ENCODE measurements at places on chromosomes 5 and 9. TPM values are rescaled to one million over a fixed set of nuclear protein-coding genes. Genes with fewer than 3 reads are reported as not detected.
A peak's percentile ranks its signal among the peaks of the same experiment; 100 is the strongest.

- DNase-seq: no peak
Observed at GRCh38 chr9:137828527-137829259, 48.9 kb upstream of the CACNA1B start.

GRCh38 chr5:60161340-60161934, 267.9 kb upstream of the PDE4D start:
- DNase-seq: no peak

DNA sequence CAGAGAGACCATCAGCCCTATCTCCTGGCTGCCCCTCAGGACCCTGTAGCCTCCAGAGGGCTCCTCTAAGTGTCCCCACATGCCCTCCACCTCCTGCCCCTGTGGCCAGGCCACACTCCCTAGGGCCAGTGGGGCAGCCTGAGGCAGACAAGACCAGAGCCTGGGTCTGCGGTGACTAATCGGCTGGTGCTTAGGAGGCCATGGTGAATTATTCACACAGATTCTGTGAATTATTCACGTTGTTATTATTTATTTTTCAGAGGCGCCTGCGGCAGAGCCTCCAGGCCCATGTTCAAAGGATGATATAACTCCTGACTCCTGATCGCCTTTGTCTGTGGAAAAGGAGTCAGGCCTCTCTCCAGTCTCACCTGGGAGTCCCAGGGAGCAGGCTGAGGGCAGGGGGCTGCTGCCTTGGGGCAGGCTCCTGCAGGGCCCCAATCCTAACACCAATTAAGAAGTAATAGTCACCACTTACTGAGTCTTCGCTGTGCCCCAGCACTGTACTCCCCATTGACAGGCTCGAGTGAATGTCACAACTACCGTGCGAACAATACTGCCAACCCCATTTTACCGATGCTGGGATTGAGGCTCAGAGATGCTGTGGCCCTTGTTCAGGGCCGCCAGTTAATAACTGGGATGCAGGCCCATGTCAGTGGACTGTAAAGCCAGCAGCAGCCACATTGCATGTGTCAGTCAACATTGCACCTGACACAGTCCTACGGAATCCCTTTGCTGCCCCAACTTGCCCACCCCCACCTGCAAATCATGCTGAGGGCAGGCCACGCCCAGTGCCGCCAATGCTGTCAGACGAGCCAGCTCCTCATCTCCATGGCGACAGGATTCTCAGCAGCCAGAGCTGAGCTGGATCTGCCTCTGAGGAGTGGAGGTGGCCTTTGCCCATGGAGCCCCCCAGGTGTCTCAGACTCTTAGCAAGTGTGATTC, 94.9 kb downstream of the PCDH1 start:
- DNase-seq: no peak

DNA sequence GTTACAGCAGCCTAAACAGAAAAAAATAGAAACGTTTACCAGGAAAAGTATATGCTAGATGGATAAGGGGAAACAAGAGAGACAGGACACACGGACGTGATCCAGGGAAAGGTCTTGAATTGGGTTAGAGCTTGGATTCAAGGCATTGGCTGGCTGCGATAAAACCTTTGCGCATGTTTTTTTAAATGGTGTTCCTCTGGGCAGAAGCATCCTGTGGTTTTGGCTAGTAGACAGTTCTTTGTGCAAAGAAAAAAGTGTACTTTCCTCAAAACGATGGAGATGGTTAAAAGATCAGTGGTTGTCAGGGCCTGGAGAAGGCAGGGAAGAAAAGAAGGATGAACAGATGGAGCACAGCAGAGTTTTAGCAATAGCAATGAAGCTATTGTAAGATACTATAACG, 37.5 kb upstream of the LIFR start:
- DNase-seq: no peak

- peak; percentile 26 for DNase-seq
Observed at GRCh38 chr5:157680239-157680638, 8.9 kb downstream of the C5orf52 start.

- DNase-seq: no peak
Observed at GRCh38 chr9:112162621-112163413, 12.3 kb downstream of the SUSD1 start.

DNA sequence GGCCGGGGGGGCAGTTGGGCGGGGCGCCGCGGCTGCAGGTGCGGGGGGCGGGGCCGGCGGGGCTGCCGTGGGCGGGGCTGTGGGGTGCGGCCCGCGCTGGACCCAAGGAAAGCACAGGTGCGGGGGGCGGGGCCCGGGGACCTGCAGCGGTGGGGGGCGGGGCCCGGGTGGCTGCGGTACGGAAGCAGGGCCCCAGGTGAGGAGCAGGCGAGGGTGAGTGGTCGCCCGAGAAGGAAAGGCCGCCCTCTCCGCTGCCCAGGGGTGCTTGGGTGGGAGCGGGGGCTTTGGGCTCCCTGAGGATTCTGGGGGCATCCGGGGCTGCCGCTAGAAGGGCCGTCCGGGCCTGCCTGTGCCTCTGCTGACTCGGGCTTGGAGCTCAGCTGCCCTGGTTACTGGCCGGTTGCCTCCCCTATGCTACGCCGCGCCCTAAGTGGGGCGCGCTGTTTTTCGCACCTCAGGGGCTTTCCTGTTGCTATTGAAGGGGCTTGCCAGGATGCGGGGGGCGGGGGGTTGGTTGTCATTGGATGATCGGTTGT, 767 bp downstream of the RALGPS1 start:
- no peak for DNase-seq

- DNase-seq: no peak
Observed at GRCh38 chr9:113587471-113588031, 124.0 kb downstream of the RGS3 start.

DNA sequence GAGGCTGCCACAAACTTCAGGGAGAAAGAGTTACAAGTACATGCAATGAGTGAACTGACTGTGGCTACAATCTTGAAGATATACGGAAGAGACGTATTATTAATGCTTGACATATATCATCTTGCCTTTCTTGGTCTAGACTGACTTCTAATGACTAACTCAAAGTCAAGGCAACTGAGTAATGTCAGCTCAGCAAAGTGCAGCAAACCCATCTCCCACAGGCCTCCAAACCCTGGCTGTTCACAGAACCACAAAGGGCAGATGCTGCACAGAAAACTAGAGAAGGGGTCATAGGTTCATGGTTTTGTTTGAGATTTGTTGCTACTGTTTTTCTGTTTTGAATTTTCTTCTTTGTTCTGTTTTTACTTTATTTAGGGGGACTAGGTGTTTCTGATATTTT, 21.0 kb downstream of the IL7R start:
- DNase-seq: no peak

DNA sequence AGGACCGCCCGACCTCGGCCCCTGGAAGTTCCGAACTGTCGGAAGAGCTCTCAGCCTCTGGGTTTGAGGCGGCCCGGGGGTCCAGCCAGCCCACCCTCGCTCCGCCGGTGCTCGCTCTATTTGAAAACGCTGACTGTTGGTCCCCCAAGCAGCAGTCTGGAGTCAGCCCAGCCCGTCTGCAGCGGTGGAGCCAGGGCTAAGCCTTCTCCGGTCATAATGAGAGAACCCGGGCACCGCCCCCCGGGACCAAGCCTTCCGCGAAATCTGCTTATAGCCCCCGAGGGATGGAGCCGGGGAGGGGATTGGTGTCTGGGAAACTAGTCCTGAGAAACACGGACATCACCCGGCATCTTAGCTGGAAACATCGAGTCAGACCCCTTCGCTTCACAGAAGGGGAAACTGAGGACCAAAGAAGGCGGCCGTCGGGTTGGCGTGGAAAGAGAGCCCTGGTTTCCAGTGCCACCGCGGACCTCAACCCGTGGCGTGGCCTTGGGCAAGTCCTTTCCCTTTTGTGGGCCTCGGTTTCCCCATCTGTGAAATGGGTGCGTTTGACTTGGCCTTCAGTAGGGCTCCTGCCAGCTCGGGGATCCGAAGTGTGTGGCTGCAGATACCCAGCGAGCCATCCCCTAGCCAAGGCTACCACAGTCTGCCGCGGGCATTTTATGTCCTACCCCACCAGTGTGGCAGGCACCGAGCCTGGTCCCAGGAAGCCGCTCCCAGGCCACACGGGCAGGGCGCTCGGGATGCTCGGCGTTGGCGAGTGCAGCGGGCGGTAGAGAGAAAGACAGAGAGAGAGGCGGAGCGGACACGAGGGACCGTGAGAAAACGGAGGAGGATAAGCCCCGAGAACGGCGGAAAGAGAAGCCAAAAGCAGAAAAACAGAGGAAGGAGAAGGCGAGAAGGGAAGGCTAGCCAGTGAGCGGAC, 857 bp downstream of the ADAM19 start:
- no peak for DNase-seq

GRCh38 chr9:129247285-129248153, 69.5 kb upstream of the IER5L start:
- no peak for DNase-seq

GRCh38 chr9:93183131-93183662, 742 bp upstream of the WNK2 start:
- no peak for DNase-seq

- DNase-seq: no peak
Observed at GRCh38 chr5:143708672-143709071, 103.3 kb upstream of the HMHB1 start.

DNA sequence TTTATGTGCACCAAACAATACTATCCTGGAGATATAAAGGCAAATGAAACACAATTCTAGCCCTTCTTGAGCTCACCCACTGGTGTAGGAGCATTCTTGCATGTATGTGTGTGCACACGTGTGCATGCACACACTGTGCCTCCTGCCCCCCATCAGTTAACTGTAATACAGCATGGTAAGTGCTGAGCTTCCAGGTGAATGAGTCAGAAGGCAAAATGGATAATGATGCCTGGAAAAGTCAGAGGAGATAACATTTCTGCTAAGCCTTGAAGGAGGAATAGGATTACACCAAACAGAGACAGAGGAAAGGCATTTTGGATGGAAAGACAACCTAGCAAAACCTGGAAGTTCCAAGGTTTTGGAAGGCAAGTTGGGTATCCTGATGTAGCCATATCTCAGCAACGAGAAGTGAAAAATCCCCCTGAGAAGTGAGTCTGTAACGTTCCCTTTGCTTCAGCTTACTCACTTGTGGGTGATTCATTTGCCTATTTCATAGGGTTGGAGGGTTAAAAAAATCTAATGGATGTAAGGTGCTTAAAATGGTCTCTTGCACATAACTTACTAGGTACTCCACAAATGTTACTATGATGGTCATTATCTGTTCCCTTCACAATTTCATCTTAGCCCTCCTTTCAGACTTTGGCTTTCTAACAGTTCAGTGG, 101.4 kb upstream of the STC2 start:
- DNase-seq: no peak

DNA sequence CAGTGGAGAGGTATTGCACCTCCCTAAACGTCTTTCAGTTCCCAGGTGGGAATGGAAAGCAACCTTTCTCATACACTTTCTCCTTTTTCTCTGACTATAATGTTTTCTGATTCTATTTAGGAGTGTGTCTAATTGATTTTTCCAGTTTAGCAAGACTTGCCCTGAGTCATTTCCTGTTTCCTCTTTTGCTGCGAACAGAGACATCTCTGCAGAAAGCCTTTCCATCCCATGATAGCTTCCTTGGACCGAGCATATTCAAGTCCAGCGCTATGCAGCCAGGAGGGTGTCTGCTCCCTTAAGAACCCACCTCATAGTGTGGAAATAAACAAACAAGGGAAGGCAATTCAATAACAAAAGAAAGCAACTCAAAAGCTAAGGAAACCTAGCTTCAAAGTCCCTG, 60.0 kb upstream of the CDH6 start:
- DNase-seq: no peak

DNA sequence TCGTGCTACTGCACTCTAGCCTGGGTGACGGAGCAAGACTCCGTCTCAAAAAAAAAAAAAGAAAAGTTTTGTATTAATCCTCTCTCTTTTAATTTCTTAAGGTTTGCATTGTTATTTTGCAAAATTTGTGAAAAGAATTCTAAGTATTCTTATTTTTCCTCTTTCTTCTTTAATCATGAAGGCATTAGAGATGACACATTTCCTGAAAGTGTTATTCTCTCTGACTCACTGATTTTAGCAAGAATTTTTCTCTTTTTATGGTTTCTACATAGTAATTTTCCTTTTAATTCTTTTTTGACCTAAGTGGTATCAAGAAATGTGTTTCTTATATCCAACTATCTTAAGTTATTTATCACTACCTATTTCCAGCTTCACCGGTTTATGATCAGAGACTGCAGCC, 78.0 kb downstream of the NSUN2 start:
- no peak for DNase-seq

- DNase-seq: peak; percentile 90
Observed at GRCh38 chr5:143063175-143063970, 293.2 kb downstream of the ARHGAP26 start.

DNA sequence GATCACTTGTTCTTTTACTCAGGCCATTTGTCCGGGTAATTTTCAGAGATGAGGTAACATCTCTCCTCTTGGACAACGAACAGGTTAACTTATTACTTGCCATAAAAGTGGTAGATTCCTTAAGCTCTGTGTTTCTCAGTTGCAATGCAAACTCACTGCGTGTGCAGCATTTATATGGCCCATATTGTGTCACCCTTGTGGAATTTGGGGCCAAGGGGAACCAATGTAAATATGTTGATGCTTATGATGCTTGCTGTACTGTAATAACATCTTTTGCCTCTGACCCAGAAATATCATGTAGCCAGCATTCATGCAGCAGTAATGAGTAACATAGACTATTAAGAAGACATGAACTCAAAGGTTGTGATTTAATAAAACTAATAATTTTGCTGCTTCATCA, 175.8 kb downstream of the ADAMTS6 start:
- no peak for DNase-seq

DNA sequence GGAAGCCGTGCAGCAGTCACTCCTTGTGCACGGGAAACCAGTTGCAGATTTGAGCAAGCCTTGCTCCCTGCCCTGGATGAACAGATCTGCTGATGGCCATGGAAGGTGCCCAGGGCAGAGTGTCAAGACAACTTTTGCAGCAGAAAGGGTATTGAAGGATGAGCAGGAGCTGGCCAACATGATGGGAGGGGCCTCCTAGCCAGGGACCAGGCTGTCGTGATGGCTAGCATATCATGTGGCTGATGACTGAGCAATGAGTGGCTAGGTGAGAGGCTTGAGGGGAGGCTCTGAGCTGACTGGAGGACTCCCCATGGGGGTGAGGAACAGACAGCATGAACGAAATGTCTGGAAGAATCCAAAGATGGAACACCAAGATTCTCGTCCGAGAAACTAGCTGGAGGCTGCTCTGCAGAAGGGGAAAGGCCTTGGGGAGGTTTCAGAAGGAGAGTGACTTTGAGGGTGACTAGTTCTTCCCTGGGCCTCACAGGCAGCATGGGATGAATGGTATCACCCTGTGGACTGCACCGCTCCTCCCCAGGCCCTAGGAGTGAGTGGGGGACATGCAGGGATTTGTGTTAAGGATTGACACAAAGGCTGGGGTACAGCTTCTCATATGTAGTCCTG, 18.5 kb downstream of the PPARGC1B start:
- no peak for DNase-seq

GRCh38 chr9:133468374-133468773, 8.6 kb downstream of the CACFD1 start:
- no peak for DNase-seq

Gene TMEM174
- not detected for total RNA-seq

Gene QRFP
- total RNA-seq: not detected

Gene FOXD4L6
- not detected for total RNA-seq

Gene C5orf63
- 3.3 TPM for total RNA-seq

Gene C9orf50
- total RNA-seq: not detected

Gene FCN1
- 2.9 TPM for total RNA-seq

Gene CATSPER3
- total RNA-seq: 0.23 TPM

Gene TPD52L3
- not detected for total RNA-seq

Gene SPATA31D1
- total RNA-seq: not detected

Gene ZNF367
- total RNA-seq: 2.0 TPM
